ENCODE measurements at places on chromosomes 6 and 20.

DNA sequence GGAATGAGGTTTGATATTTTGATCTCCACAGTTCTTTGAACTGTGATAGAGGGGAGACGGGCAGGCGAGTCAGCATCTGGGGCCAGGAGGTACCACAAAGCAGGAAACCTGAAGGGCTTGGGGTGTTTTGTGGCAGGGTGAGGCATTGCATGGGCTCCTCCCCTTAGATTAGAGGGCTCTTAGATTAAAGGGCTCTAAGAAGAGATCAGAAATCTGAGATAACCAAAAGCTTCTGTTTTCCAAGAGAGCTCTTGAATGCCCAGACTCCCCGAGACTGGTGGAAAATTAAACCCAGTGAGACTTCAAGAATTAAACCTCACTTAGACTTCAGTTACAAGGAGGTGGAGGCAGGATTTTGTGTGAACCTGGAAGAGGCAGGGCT, 2.4 kb upstream of the GPX5 start:
- no peak overlapping the region for H3K27ac ChIP-seq
- H3K4me3 ChIP-seq, result no peak overlapping the region
- H3K27me3 ChIP-seq, result no peaks in the 10 kb centered on the region

- no peak overlapping the region for H3K27ac ChIP-seq
- no peaks in the 10 kb centered on the region for H3K4me1 ChIP-seq
- H3K27me3 ChIP-seq, result no peaks in the 10 kb centered on the region
These were observed 164.1 kb upstream of the ECI2 start for GRCh38 chr6:4299476-4299875.

DNA sequence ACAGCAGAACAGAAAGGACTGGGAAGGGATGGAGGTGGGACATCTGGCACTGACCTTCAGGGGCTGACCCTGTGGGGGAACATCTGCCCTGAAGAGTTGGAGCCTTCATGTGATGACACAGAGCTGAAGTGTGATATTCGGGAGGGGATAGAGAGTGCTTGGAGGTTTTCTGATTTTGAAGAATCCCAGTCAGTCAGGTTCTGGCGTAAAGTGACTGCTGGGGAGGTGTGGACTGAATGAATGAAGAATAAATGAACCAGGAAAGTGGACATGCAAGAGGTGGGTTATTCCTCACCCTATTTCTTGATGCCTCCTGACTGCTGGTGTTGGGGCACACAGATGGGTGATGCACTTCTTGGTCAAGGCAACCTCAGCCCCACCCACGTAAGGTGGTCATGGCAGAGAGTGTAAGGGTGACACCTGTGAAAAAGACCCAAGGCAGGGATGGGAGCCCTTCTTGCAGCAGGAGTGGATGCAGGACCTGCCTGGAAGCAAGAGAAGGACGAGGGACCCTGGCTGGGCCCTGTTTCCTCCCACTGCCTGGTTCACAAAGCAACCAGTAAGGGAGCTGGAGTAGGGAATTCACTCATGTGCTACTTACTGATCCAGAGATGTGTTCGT, 13.1 kb downstream of the MICA start:
- peaks cover 14% of the 10 kb centered on the region for H3K36me3 ChIP-seq
- no peak overlapping the region for H3K27ac ChIP-seq
- H3K4me3 ChIP-seq, result no peak overlapping the region
- H3K27me3 ChIP-seq, result no peaks in the 10 kb centered on the region
- no peaks in the 10 kb centered on the region for H3K4me1 ChIP-seq

- H3K4me3 ChIP-seq, result no peak overlapping the region
- no peaks in the 10 kb centered on the region for H3K36me3 ChIP-seq
- no peak overlapping the region for H3K27ac ChIP-seq
- no peak for DNase-seq
- no peaks in the 10 kb centered on the region for H3K27me3 ChIP-seq
These were observed 26.3 kb upstream of the TFAP2A start for GRCh38 chr6:10441004-10441654.

DNA sequence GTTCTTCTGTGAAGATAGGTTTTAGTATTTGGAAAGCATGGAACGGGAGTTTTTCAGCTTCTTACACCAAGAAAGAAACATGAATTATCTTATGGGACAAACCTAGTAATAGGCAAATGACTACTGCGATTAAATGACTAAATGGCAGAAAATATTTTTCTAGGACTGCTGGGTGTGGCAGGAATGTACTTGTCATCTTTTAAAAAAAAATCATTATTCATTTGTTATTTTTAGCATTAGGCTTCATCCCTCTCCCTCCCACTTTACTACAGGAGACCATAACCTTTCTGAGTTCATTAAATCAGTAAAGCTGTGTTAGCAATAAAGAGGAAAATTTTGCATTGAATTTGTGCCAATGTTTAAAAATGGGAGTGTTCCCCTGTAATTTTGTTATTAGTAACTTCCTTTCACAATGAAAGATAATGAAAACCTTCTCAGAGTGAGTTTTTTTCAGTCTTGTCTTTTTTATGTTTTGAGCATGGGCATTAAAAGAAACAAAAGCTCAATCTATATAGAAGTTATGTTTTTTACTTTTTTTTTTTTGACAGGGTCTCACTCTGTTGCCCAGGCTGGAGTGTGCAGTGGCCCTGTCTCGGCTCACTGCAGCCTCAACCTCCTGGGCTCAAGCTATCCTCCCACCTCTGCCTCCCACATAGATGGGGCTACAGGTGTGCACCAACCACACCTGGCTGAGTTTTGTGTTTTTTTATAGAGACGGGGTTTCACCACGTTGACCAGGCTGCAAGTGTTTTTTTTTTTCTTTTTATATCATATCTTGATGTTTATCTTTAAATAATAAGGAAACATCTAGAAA, 105.6 kb upstream of the CLDN20 start:
- H3K27ac ChIP-seq, result no peak overlapping the region
- peaks cover 12% of the 10 kb centered on the region for H3K4me1 ChIP-seq
- no peaks in the 10 kb centered on the region for H3K36me3 ChIP-seq
- no peaks in the 10 kb centered on the region for H3K27me3 ChIP-seq

DNA sequence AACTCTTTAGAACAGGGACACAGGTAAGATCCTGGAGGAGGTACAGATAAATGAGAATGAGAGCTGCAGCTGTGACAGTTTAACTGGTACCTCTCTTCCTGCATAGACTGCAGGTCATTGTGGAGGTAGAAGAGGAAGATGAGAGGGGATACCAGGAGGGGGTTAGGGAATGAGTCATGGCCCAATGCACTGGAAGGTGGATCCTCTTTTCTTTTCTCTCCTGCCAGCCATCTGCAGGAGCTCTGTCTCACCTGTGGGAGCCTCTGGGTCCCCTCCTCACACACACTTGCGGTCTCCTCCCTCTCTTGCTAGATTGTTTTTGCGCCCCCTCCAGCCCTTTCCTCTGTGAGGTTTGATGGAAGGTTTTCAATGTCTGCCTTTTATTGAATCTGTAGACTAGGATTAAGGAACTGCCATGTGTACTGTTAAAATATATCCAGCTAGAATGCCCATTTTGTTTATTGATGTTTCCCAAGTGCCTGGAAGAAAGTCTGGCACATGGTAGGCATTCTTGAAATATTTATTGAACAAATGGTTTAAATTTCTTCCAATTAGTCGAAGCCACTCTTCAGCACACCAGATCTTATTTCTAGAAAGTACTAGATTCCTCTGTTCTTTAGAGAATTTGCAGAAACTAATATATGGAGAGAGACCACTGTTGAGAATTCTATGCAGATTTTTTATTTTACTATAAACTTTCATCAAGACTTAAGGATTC, 13.0 kb downstream of the C6orf163 start:
- H3K27ac ChIP-seq, result no peak overlapping the region
- H3K4me1 ChIP-seq, result no peaks in the 10 kb centered on the region
- no peaks in the 10 kb centered on the region for H3K27me3 ChIP-seq
- no peaks in the 10 kb centered on the region for H3K36me3 ChIP-seq
- no peak overlapping the region for H3K4me3 ChIP-seq

DNA sequence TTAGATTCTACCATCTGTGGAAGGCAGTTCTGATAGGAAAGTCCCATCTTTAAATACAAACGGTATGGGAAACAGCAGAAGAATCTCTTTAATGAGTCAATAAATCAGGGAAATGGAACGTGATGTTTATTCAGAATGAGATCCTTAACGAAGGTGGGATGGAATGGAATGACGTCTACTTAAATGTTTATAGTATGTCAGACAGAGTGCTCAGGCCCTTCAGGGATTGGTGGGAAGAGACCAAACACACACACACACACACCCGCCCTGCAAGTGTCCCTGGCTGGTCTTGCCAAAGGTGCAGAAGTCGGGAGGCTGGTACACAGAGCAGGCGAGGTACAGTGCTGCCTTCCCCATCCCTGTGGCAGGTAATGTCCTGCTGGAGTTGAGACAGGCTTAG, 164.0 kb downstream of the FARS2 start:
- no peaks in the 10 kb centered on the region for H3K4me1 ChIP-seq
- H3K4me3 ChIP-seq, result no peak overlapping the region
- no peak for DNase-seq
- H3K27me3 ChIP-seq, result no peaks in the 10 kb centered on the region
- no peak overlapping the region for H3K27ac ChIP-seq

- no peak overlapping the region for H3K27ac ChIP-seq
- peak; percentile 37 for DNase-seq
- H3K27me3 ChIP-seq, result no peaks in the 10 kb centered on the region
- H3K36me3 ChIP-seq, result no peaks in the 10 kb centered on the region
These were observed 250.9 kb upstream of the RREB1 start for GRCh38 chr6:6856538-6857523.

DNA sequence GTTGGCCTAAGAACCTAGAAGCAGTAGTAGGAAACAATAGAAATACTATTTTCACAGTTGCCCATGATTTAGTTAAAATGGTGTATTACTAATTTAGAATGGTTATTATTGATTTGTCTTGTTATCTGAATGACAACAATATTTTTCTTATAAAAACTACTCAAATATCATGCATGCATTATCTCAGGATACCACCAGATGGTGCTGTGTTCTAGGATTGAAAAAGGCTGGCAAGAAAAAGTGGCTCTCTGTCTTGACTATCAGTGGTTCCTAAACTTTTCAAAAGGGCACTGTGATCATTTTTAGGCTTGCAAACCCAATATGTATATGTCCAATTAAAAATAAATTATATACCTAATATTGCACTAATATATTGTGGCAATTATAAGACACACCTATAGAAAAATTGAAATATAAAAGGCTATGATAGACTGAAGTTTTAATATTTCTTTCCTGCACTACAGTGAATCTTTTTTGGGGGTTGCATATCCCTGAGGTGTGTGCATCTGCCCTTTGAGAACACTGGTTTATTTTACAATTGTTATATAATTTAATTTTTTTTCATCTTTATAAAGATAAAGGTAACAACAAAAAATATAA, 131.7 kb upstream of the MLIP start:
- H3K4me1 ChIP-seq, result no peaks in the 10 kb centered on the region
- DNase-seq, result no peak
- no peaks in the 10 kb centered on the region for H3K36me3 ChIP-seq
- no peaks in the 10 kb centered on the region for H3K27me3 ChIP-seq
- H3K27ac ChIP-seq, result no peak overlapping the region

GRCh38 chr6:5998236-5998635, 8.5 kb downstream of the NRN1 start:
- H3K4me1 ChIP-seq, result peaks cover 27% of the 10 kb centered on the region
- DNase-seq, result no peak
- H3K4me3 ChIP-seq, result no peak overlapping the region
- no peaks in the 10 kb centered on the region for H3K36me3 ChIP-seq
- H3K27me3 ChIP-seq, result peaks cover 62% of the 10 kb centered on the region

GRCh38 chr20:40305303-40305702, 383.7 kb downstream of the MAFB start:
- DNase-seq, result no peak
- no peaks in the 10 kb centered on the region for H3K4me1 ChIP-seq
- H3K27ac ChIP-seq, result no peak overlapping the region
- H3K36me3 ChIP-seq, result no peaks in the 10 kb centered on the region

DNA sequence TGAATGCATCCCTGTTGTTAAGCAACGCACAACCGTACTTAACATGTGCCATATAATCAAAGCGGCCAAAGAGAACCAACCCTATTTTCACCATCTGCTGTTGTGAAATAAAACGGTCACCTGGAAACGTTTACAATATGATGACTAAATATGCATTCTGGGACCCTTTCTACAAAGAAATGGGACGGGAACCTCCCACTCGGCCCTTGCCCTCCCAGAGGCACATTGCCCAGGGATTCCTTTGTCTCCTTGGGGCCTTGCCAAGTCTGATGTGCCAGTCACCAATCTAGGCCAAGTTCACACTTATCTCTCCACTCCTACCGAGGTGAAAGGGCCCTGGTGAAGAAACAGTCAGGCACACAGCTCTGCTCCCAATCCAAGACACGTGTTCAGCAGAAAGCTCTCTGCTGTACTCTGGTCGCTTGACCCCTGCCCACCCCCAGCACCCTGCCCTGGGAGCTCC, 427.4 kb upstream of the JARID2 start:
- no peak overlapping the region for H3K4me3 ChIP-seq
- H3K36me3 ChIP-seq, result no peaks in the 10 kb centered on the region
- DNase-seq, result no peak
- no peaks in the 10 kb centered on the region for H3K4me1 ChIP-seq

DNA sequence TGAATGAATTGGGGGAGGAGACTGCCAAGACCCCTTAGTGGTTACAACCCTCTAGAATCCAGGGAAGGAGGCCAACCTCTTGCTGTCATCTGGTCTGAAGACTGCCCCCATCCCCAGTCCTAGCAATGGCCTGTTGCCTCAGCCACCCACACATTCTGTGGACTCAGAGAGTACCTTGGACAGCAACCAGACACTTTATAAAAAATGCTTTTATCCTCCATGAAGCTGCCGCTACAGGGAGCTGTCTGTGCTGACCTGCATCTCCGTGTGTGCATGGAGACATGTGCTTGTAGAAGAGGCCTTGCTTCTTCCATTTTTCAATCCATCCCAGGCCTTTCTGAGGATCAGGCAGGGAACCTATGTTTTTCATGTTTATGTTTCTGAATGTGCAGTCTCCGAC, 15.2 kb downstream of the CDH22 start:
- no peaks in the 10 kb centered on the region for H3K36me3 ChIP-seq
- H3K4me3 ChIP-seq, result no peak overlapping the region
- no peak for DNase-seq
- H3K4me1 ChIP-seq, result no peaks in the 10 kb centered on the region
- H3K27me3 ChIP-seq, result no peaks in the 10 kb centered on the region
- no peak overlapping the region for H3K27ac ChIP-seq

- DNase-seq, result no peak
- no peaks in the 10 kb centered on the region for H3K36me3 ChIP-seq
- H3K4me1 ChIP-seq, result peaks cover 7% of the 10 kb centered on the region
- H3K27ac ChIP-seq, result no peak overlapping the region
- H3K27me3 ChIP-seq, result no peaks in the 10 kb centered on the region
These were observed 97.8 kb downstream of the TNFAIP3 start for GRCh38 chr6:137964876-137965275.

Data from naive thymus-derived CD4-positive, alpha-beta T cell (primary cell).